ENCODE measurements at places on chromosomes 13 and 19.

DNA sequence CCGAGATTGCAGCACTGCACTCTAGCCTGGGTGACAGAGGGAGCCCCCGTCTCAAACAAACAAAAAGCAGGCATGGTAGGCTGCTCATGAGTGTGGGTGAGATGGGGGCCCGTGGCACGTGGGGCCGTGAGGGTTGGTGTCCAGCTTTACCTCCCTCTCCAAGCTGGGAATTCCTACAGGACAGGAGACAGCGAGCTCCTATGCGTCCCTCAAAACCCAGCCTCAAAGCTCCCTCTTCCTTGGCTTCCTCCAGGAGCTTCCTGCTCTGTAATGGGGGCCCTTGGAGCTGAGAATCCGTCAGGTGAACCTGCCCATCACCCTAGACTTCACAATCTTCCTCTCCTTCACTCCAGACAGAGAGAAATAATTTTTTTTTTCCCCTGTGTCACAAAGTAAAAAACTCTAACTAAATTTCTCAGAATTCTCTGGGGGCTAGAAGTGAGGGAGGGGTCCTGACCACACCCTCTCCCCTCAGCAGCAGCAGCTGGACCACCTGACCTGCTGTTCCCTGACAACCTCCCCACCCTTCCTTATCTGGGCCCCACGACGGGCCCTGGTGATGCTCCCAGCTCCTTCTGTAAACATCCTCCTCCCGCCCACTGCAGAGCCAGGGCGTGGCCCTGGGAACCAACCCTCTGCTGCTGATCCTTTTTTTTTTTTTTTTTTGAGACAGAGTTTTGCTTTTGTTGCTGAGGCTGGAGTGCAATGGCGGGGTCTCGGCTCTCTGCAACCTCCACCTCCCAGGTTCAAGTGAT, 22.1 kb upstream of the WDR18 start:
- no peak for DNase-seq

DNA sequence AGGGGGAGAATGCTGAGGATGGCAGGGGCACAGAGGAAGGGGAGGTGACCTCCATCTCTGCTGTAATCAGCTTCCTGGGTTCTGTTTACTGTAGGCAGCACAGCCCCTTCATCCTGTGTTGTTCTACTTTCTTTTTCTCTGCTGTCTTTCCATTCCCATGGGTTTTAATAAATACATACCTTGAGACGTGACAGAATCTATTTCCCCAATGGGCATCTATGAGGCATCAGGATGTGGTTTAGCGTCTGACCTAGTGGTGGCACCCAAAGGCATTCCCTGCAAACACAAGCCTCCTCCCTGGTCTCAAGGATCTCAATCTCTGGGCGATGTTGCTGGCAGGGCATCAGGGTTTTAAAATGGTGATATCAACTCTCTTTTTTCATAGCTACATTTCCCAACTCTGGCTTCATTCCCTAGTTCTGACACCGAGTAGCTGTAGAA, 60.8 kb downstream of the ALOX5AP start:
- DNase-seq, result no peak

- no peak for DNase-seq
Measured at GRCh38 chr13:114008964-114009589, 35.2 kb upstream of the C13orf46 start.

DNA sequence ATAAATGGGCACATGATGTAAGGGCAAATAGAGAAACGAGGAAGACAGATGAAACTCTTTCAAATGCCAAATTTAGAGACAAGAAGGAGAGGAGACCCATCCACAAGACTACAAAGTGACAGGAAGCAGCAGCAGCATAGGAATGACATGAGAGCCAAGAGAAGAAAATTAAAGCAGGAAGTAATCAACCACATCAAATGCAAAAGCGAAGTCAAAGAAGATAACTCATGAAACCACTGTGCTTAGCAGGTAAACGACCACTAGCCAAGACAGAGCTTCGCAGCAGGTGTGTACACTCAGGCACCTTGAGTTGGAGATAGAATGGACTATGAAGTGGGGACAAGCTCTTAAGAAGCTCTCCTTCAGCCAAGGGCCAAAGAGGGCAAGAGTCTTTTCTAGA, 64.1 kb downstream of the KLF12 start:
- DNase-seq, result no peak

GRCh38 chr19:13929340-13929739, 8.9 kb downstream of the PODNL1 start:
- no peak for DNase-seq

GRCh38 chr13:27449081-27449603, 1.2 kb downstream of the MTIF3 start:
- no peak for DNase-seq

GRCh38 chr19:21603431-21604231, 98.2 kb downstream of the ZNF429 start:
- DNase-seq, result no peak

DNA sequence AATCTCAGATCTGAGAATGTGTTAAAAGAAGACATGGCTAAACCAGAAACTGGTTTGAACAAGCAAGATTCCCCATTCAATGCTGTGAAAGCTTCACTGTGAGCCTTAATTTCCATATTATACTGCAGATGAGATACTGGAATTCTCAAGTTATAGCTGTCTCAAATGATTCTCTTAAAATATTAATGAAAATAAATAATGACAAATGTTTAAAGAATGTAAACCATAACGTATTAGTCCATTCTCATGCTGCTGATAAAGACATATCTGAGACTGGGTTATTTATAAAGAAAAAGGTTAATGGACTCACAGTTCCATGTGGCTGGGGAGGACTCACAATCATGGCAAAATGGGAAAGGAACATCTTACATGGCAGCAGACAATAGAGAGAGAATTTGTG, 667.8 kb downstream of the SLITRK1 start:
- DNase-seq, result no peak

DNA sequence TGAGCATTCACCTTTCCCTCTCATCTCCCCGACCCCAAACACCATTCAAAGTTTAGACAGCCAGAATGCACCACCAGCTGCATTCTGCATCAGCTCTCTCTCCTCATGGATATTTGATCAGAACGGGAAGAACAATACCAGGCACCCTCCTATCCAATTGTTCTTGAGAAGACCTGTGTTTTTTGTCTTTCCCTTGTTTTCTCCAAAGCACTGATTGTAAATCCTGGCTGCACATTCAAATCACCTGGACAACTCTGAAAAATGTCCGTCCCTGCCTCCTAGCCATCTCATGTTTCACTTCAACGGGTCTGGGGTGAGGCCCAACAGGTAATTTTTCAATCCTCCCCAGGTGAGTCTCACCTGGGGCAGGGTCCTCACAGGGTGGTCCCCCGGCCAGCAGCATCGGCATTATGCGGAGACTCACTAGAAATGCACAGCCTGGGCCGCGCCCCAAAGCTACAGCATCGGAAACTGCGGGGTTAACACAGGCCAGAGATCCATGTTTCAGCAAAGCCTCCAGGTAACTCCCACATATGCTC, 5.5 kb downstream of the IRS2 start:
- no peak for DNase-seq

- DNase-seq, result no peak
Measured at GRCh38 chr13:66627512-66627911, 602.6 kb downstream of the PCDH9 start.

- DNase-seq, result no peak
Measured at GRCh38 chr13:76314495-76314894, 571.7 kb downstream of the KCTD12 start.

- DNase-seq, result peak; percentile 61
Measured at GRCh38 chr19:29873024-29873800, 61.4 kb downstream of the CCNE1 start.

- DNase-seq, result no peak
Measured at GRCh38 chr13:25463496-25463895, 91.7 kb downstream of the ATP8A2 start.

- DNase-seq, result no peak
Measured at GRCh38 chr19:35169221-35169995, 14.9 kb downstream of the FXYD5 start.

GRCh38 chr19:42216653-42217519, 591 bp downstream of the DEDD2 start:
- DNase-seq, result no peak

- DNase-seq, result no peak
Measured at GRCh38 chr19:3001235-3001800, 24.0 kb downstream of the TLE6 start.

DNA sequence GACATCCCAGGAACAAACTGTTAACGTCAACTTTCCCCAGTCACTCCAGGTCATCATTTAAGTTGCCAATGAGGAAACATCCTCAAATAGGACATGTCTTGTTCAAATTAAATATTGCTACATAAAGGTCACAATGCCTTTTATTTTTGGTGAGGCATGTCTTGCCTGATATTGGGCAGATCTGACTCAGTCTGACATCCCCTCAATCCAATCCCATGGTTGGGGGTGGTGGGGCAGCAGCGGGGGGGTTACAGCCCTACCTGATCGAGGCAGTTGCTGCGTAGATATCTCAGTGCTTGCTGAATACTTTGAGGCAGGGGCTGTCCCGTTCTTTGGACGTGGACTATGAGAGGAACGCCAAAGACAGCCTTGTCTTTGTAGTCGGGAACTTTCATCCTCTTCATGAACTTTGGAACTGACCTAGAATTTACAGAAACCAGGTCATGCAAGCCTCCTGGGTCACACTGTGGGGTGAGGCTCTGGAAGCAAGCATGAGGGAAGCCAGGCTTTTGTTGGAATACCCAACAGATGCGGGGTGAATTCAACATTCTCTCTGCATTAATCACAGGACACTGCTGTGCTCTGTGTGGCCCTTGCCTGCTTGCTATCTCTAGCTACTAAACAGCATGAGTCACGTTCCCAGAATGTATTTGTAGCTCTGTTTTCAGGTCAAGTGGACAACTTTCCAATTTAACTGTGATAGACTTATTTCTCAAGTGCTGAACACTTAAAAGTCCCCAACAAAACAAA, 109.8 kb downstream of the KL start:
- DNase-seq, result no peak

GRCh38 chr19:32859591-32859990, 10.0 kb downstream of the SLC7A9 start:
- no peak for DNase-seq

- DNase-seq, result no peak
Measured at GRCh38 chr13:113186061-113186900, 22.2 kb downstream of the PCID2 start.

DNA sequence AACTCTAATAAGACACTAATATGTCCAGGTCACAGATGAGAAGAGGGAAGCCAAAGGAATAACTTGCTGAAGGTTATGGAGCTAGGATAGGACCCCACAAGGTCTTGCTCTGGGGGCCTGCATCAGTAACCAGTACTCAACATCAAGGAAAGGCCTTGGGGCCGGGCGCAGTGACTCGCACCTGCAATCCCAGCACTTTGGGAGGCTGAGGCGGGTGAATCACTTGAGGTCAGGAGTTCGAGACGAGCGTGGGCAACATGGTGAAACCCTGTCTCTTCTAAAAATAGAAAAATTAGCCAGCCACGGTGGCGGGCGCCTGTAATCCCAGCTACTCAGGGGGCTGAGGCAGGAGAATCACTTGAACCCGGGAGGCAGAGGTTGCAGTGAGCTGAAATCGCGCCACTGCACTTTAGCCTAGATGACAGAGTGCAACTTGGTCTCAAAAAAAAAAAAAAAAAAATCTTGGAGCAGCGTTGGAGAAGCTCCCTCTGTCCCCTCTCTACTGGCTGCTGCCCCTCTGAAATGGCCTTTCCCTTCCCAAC, 1.8 kb downstream of the LONP1 start:
- DNase-seq, result no peak

- no peak for DNase-seq
Measured at GRCh38 chr13:51303063-51303552, 36.4 kb upstream of the SERPINE3 start.

- no peak for DNase-seq
Measured at GRCh38 chr19:5038631-5039271, 69.8 kb downstream of the KDM4B start.

DNA sequence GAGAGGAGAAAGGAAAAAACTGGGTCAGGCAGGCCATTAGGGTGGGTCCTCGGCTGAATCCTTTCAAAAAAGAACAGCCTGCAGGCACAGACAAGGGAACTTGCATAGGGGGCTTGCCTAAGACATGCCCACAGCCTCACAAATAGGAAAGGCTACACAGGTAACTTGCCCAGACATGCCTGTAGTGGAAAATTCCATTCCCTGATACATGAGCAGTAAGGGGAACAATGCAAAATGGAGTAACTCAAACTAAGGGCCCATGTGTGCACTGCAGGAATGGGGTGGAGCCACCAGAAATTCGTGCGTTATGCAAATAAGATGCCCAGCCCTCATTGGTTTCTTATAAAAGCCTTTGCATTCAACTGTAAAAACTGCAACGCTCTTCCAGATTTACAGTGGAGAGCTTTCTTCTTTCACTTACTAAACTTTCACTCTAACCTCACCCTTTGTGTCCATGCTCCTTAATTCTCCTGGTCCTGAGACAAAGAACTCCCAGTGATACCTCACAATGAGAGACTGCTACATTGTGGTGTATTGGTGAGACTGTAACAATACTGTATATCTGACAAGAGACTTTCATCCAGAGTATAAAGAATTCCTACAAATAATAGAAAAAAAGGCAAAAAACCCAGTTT, 59.5 kb upstream of the SLITRK1 start:
- DNase-seq, result no peak

- DNase-seq, result no peak
Measured at GRCh38 chr19:57227502-57227901, 3.3 kb upstream of the AURKC start.

DNA sequence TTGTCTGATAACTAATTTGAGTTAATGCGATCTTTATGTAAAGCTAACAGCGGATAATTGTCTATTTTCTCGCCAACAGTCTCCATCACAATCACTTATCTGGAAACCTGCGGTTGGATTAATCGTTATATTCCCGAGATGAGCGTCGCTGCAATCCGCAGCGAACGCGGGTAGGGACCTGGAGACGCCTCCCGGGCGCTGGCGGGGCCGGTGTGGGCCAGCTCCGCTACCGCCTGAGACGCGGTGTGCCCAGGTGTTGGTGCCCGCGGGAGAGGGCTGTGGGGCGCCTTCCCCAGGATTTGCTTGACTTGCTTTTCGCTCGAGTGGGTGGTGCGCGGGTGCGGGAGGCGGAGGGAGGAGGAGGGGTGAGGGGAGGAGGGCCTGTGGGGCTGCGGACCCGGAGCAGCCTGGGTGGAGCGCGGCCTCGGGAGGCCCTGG, 38.3 kb downstream of the SOX1 start:
- DNase-seq, result no peak

GRCh38 chr19:13396250-13397080, 109.8 kb downstream of the CACNA1A start:
- no peak for DNase-seq

- no peak for DNase-seq
Measured at GRCh38 chr19:426725-427445, 17.9 kb upstream of the C2CD4C start.

DNA sequence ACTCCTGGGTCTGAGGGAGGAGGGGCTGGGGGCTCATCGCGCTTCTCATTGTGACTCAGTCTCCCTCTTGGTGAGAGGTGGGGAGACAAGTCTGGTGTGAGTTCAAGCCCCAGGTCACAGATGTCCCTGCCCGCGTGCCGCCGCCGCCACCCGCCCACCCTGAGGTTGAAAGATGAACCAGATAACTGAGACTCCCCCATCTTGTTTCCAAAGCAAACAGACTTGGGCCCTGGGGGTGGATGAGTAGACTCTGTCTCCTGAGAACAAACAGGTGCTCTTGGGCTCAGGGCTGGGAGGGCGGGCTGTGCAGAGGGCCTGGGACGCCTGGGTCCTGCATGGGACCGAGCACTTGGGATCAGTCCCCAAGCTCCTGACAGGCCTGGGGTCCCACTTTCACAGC, 567 bp downstream of the SBK2 start:
- DNase-seq, result no peak

- no peak for DNase-seq
Measured at GRCh38 chr13:78868991-78869390, 210.0 kb upstream of the OBI1 start.

GRCh38 chr19:10432736-10433130, 12.4 kb downstream of the PDE4A start:
- no peak for DNase-seq
